Cardiac septum (tissue), 1 donor: ENCODE measurements at places on chromosomes 3 and 15.

- DNase-seq, result no peak
Observed at GRCh38 chr3:7607676-7608075, 746.8 kb downstream of the GRM7 start.

- no peak for DNase-seq
Observed at GRCh38 chr3:142224482-142225072, 808 bp downstream of the GK5 start.

GRCh38 chr15:34039790-34040113 is 748 bp upstream of the AVEN start:
- no peak for DNase-seq

- DNase-seq, result no peak
Observed at GRCh38 chr3:101068876-101069606, 75.8 kb upstream of the ABI3BP start.

DNA sequence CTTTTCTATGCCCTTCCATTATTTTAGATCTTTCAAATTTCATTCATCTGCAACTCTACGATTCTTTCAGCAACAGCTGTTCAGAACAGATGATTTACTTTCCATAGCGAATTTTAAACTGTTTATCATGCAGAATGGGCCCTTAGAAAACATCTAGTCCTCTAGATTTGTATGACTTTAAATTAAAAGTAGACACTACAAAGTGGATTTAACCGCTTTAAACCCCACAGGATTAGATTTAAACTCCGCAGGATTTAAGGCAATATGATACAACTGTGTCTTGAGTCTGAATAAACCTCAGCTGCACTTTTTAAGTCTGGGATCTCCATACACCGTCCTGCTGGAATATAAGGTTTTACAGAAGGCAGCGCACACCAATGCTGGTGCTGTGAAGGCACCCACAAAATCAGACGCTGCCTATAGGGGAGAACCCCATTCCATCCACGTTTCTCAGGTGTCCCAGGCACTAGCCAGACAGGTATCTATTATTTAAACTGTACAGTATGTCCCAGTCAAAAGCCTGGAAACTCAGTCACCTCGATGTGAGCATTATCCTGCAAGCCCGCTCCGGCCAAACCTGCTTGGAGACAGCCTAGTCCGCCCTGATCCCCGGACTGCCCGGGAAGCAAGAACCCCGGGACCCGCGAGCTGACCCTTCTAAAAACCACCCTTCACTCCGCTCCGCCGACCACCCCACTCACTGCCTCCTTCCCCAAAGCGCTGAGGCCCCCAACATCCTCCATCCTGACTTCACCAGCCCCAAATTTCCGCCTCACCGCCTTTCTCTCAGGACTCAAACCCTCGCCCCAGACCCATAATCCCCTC is 768 bp downstream of the ANO10 start:
- no peak for DNase-seq
